Esophagus squamous epithelium (tissue), 5 donors: ENCODE measurements at places on chromosomes 7 and 10. TPM values are rescaled to one million over a fixed set of nuclear protein-coding genes. Genes with fewer than 3 reads are reported as not detected.
A peak's percentile ranks its signal among the peaks of the same experiment; 100 is the strongest.

The EBLN1 gene
- total RNA-seq: not detected

DNA sequence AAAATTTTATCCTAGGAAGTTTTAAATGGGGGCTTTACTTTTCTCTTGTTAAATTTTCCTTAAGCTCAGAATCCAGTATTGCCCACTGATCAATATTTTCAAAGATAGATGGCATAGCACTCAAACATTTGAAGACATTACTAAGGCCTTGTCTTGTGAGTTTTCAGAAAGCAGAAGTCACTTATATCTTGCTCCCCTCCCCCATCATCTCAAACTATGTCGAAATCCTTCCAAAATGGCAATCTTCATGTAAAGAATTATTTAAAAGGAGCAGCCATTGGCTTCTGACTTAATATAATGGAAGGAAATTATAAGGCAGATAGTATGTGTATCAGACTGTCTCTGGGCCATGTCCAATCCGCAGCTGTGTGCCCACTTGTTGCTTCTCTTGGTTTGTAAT, 553.5 kb upstream of the C7orf33 start:
- H3K36me3 ChIP-seq: no peaks in the 10 kb centered on the region
- H3K4me1 ChIP-seq: no peaks in the 10 kb centered on the region
- H3K4me3 ChIP-seq: no peak overlapping the region
- DNase-seq: no peak
- H3K27ac ChIP-seq: no peak overlapping the region

GRCh38 chr10:13231808-13232207, 2.4 kb downstream of the UCMA start:
- no peak for DNase-seq
- H3K27me3 ChIP-seq: no peaks in the 10 kb centered on the region
- no peaks in the 10 kb centered on the region for H3K36me3 ChIP-seq
- H3K4me3 ChIP-seq: no peak overlapping the region
- no peak overlapping the region for H3K27ac ChIP-seq

DNA sequence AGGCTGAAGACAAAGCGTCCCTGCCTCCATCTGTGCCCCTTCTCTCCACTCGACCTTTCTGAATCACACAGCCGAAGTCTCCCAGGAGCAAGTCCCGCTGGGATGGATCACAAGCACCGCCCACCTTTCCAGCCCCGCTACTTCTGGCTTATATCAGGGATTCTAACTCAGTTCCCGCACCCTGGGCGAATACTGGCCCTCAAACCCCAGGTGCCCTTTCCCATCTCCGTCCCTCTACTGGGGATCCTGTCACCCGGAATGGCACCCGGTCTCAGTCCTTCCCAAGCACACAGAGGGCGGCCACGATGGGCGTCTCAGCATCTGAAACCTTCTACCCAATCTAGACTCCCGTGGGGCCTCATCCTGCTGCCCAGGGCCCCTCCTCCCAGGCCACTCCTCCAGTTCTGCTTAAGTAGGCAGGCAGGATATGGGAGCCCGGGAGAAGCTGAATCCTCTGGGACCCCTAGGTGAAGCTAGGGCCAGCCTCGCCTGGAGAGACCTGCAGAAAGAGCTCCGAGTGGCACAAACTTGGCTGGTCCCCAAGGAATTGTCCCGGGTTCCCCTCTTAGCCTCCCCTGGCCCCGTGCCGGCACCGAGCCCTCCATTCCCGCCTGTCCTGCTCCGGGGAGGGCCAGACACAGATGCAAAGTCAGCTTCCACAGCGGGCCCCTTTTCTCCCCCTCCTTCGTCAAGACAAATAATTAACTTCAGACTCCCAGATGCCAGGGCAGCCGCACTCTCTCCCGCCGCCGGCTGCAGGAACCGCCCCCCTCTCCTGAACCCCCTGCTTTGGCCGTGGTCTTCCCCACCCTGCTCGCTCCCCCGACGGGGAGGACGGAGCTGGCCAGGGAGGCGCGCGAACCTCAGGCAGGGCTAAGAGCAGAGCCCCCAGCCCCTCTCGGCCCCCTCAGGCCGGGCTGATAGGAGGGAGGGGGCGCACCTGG, 612 bp downstream of the KCP start:
- no peak for DNase-seq
- H3K27ac ChIP-seq: no peak overlapping the region
- peaks cover 6% of the 10 kb centered on the region for H3K27me3 ChIP-seq
- peaks cover 27% of the 10 kb centered on the region for H3K4me1 ChIP-seq
- H3K4me3 ChIP-seq: peak overlapping the region; percentile 24
- no peaks in the 10 kb centered on the region for H3K36me3 ChIP-seq

- DNase-seq: no peak
- H3K27me3 ChIP-seq: peaks cover 22% of the 10 kb centered on the region
- no peak overlapping the region for H3K27ac ChIP-seq
Measured at GRCh38 chr7:44305564-44306507, 19.6 kb downstream of the CAMK2B start.

GRCh38 chr7:142876236-142876960, 9.1 kb downstream of the TRPV6 start:
- H3K4me3 ChIP-seq: no peak overlapping the region
- DNase-seq: no peak
- no peaks in the 10 kb centered on the region for H3K36me3 ChIP-seq
- H3K4me1 ChIP-seq: no peaks in the 10 kb centered on the region
- H3K27me3 ChIP-seq: no peaks in the 10 kb centered on the region
- no peak overlapping the region for H3K27ac ChIP-seq

- no peak overlapping the region for H3K4me3 ChIP-seq
- H3K4me1 ChIP-seq: peaks cover 52% of the 10 kb centered on the region
- DNase-seq: no peak
- H3K36me3 ChIP-seq: no peaks in the 10 kb centered on the region
- no peaks in the 10 kb centered on the region for H3K27me3 ChIP-seq
- H3K27ac ChIP-seq: peak overlapping the region; percentile 68
Measured at GRCh38 chr10:95818668-95819067, 62.7 kb downstream of the ENTPD1 start.

GRCh38 chr10:50883629-50884028, 1.8 kb downstream of the A1CF start:
- no peaks in the 10 kb centered on the region for H3K27me3 ChIP-seq
- H3K4me3 ChIP-seq: no peak overlapping the region
- H3K27ac ChIP-seq: no peak overlapping the region
- H3K36me3 ChIP-seq: no peaks in the 10 kb centered on the region
